ENCODE measurements at places on chromosomes 4 and X. TPM values are rescaled to one million over a fixed set of nuclear protein-coding genes. Genes with fewer than 3 reads are reported as not detected.

FAM47E gene
- total RNA-seq: 1.6 TPM

DNA sequence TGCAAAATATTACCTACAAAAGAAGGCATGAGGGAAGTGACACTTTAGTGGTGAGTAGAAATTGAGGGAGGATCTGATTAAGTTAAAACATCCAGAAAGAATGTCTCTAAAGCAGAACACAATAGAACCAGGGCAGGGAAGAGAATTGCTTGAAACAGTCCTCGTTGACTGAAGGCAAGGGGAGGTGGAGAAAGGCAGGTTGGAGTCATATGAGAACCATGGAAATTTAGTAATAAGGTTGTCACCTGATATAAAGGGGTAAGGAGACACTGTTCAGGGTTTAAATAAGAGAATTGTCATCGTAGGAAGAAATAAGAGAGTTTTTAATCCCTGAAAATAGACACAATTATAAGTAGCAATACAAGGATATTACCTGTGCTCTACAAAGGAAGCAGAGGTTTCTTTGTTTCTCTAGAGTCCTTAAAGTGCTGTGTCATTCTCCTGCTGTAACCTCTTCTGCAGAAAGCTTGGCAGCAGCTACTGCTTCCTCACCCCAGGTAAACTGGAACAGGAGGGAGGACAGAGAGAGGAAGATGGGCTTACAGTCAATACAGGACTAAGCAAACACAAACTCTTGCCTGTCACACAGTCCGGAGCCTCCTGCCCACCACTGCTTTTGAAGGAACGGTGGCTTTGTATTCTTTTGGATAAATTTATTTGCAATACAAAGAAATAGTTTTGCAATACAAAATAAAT is 258.4 kb downstream of the PPARGC1A start:
- H3K4me1 ChIP-seq: no peaks in the 10 kb centered on the region
- no peak overlapping the region for H3K4me3 ChIP-seq
- no peaks in the 10 kb centered on the region for H3K36me3 ChIP-seq
- DNase-seq: no peak
- no peak overlapping the region for H3K27ac ChIP-seq
- no peaks in the 10 kb centered on the region for H3K27me3 ChIP-seq

- peaks cover under 1% of the 10 kb centered on the region for H3K27me3 ChIP-seq
- H3K27ac ChIP-seq: no peak overlapping the region
- peaks cover 10% of the 10 kb centered on the region for H3K36me3 ChIP-seq
These were observed 8.2 kb downstream of the SLC38A5 start for GRCh38 chrX:48461830-48462229.

DNA sequence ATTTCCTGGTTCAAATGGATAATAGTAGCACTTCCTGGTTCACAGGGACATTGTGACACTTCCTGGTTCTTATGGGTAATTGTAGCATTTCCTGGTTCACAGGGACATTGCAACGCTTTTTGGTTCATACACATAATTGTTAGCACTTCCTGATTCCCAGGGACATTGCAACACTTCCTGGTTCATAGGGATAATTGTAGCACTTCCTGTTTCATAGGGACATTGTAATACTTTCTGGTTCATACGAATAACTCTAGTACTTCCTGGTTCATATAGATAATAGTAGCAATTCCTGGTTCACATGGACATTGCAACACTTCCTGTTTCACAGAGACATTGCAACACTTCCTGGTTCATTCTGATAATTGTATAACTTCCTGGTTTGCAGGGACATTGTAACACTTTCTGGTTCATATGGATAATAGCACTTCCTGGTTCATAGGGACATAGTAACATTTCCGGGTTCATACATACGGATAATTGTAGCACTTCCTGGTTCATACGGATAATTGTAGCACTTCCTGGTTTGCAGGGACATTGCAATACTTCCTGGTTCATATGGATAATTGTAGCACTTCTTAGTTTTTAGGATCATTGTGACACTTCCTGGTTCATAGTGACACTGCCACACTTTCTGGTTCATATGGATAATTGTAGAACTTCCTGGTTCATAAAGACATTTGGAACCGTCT is 61.6 kb upstream of the CD99 start:
- no peak overlapping the region for H3K4me3 ChIP-seq
- H3K4me1 ChIP-seq: no peaks in the 10 kb centered on the region
- peaks cover 45% of the 10 kb centered on the region for H3K36me3 ChIP-seq
- H3K27ac ChIP-seq: no peak overlapping the region
- DNase-seq: no peak

- H3K36me3 ChIP-seq: peaks cover 17% of the 10 kb centered on the region
- H3K27me3 ChIP-seq: no peaks in the 10 kb centered on the region
- no peak for DNase-seq
- H3K4me1 ChIP-seq: peaks cover 27% of the 10 kb centered on the region
- H3K4me3 ChIP-seq: no peak overlapping the region
These were observed 24.9 kb upstream of the TADA2B start for GRCh38 chr4:7018281-7018680.

DNA sequence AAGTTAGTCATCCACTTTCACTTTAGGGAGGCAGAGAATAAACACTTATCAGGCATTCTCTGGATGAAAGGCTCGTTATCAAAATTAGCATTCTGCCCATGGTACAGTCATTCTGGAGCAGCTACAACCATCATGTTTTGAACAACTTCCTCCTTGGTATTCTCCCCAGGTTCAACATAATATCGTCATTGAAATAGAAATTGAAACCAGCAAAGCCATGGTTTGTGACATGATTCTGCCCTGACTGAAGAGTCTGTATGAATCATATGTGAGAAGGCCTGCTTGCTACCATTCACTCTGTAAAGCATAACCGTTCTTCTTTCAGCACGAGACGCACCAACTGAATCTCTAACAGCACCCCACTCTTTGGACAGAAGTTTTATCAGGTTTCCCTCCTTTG is 127.5 kb upstream of the RADX start:
- H3K27me3 ChIP-seq: peaks cover 4% of the 10 kb centered on the region
- H3K36me3 ChIP-seq: no peaks in the 10 kb centered on the region
- no peak overlapping the region for H3K4me3 ChIP-seq
- H3K27ac ChIP-seq: no peak overlapping the region

JADE3 gene
- total RNA-seq: 18.8 TPM

DNA sequence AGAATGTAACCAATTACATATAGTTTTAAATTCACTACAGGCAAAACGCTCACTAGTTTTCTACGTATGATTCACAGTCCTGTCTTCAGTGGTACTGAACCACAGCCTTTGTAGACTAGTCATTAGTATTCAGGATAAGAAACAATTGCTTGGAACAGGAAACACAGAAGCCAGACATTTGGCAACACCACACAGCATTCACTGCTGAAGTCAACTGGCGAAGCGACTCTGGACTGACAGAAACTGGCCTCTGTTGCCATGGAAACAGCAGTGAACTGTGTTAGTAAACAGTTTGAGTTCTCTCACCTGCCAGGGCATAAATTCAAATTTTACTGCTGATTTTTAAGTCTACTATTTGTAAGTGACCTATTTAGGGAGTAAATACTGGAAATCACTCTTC is 57.6 kb downstream of the MAPK10 start:
- DNase-seq: peak; percentile 8
- no peaks in the 10 kb centered on the region for H3K27me3 ChIP-seq
- H3K4me3 ChIP-seq: no peak overlapping the region

RXFP1 gene
- total RNA-seq: not detected

REST gene
- 51.2 TPM for total RNA-seq

BEND4 gene
- 1.0 TPM for total RNA-seq

ESX1 gene
- not detected for total RNA-seq

DNA sequence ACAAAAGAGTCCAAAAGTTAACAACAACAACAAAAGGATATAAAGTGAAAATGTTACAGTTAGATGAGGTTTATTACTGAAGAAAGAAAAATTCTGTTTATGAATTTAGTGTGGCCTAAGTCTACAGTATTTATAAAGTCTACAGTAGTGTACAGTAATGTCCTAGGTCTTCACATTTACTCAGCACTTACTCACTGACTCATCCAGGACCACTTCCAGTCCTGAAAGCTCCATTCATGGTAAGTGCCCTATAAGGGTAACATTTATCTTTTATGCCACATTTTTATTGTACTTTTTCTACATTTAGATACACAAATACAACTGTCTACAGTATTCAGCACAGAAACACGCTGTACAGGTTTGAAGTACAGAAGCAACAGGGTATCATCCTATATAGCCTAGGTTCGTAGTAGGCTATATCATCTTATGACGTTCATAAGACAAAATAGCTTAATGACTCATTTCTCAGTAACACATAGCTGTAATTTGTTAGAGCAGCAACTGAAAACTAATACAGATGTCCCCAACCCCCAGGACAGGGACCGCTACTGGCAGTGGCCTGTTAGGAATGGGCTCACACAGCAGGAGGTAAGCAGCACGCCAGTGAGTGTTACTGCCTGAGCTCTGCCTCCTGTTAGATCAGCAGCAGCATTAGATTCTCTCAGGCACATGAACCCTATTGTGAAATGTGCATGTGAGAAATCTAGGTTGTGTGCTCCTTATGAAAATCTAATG is 61.3 kb downstream of the CENPC start:
- no peak overlapping the region for H3K27ac ChIP-seq
- H3K27me3 ChIP-seq: no peaks in the 10 kb centered on the region
- no peaks in the 10 kb centered on the region for H3K4me1 ChIP-seq
- peaks cover 38% of the 10 kb centered on the region for H3K36me3 ChIP-seq
- no peak overlapping the region for H3K4me3 ChIP-seq
- DNase-seq: no peak

TMSB15C gene
- total RNA-seq: 18.7 TPM

GRCh38 chr4:153427363-153428071 is 38.6 kb upstream of the TMEM131L start:
- no peaks in the 10 kb centered on the region for H3K27me3 ChIP-seq
- H3K4me3 ChIP-seq: no peak overlapping the region
- no peak overlapping the region for H3K27ac ChIP-seq
- no peak for DNase-seq
- H3K36me3 ChIP-seq: no peaks in the 10 kb centered on the region

KLHL34 gene
- not detected for total RNA-seq

DNA sequence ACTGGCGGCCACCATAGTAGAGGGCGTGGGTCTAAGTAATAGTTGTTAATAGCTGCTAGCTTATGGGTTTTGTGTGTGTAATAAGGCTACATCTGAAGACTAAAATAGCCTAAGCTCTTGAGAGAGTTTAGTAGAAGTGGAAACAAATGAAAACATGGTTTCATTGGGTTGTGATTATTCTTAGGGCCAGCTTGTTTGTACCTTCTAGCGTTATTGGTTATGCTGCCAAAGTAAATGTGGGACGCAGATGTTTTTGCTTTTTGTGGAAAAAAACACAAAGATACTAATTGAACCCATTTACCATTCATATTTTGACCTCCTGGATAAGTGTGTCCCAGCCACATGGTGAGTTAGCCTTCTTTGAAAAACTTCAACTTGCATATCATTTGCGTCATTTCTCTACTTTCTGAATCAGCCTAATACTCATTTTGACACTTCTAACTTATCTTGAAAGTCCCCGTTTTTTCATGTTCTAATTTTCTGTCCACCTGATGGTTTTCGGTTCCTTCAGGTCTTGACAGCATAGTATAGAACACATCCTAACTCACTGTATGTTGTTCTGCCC is 305.3 kb downstream of the FRMPD4 start:
- H3K4me3 ChIP-seq: no peak overlapping the region
- no peaks in the 10 kb centered on the region for H3K36me3 ChIP-seq

DNA sequence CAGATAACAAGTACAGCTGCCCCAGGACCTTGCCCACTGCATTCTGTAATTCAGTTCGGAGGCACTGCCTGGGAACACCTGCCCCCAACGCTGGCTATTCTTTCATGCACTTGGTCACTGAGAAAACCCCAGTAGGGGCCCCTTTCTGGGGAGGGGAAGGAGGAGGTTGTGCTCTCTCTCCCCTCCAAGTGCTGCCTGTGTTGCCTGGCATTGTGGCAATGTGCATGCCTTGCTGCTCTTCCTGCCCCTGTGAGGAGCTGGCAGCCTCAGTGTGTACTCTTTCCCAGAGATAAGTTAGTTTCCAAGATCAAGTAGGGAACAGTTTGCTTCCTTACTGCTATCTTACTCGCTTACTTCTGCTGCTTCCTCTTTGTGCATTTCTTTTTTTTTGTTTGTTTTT is 90.8 kb downstream of the AASDH start:
- DNase-seq: no peak
- H3K4me3 ChIP-seq: no peak overlapping the region
- no peak overlapping the region for H3K27ac ChIP-seq
- no peaks in the 10 kb centered on the region for H3K27me3 ChIP-seq

- no peaks in the 10 kb centered on the region for H3K36me3 ChIP-seq
- DNase-seq: no peak
- H3K27ac ChIP-seq: no peak overlapping the region
- H3K4me1 ChIP-seq: peaks cover 18% of the 10 kb centered on the region
These were observed 94.9 kb upstream of the UNC5C start for GRCh38 chr4:95643627-95644026.

DNA sequence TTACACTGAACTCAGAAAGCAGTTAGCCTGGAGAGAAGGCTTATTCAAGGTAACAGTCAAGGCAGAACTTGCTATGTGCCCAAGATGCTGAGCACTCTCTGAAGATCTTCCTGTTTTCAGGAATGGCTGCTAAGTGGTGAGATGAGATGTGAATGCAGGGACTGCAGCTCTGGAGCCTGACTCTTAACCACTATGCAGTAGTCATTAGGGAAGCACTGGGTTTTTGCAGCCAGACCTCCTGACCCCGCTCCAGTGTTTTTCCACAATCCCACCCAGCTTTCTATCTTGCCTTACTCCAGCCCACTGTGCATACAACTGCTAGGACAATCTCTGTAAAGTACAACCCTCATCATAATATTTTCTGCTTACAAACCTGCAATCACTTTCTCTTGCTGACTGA is 95.2 kb upstream of the LNX1 start:
- no peak for DNase-seq
- no peak overlapping the region for H3K27ac ChIP-seq
- H3K27me3 ChIP-seq: peaks cover 10% of the 10 kb centered on the region
- H3K36me3 ChIP-seq: no peaks in the 10 kb centered on the region
- peaks cover 7% of the 10 kb centered on the region for H3K4me1 ChIP-seq

GRCh38 chr4:36164900-36165630 is 79.2 kb downstream of the ARAP2 start:
- no peak overlapping the region for H3K4me3 ChIP-seq
- no peaks in the 10 kb centered on the region for H3K27me3 ChIP-seq
- H3K4me1 ChIP-seq: peaks cover 17% of the 10 kb centered on the region
- H3K27ac ChIP-seq: no peak overlapping the region
- no peak for DNase-seq

DNA sequence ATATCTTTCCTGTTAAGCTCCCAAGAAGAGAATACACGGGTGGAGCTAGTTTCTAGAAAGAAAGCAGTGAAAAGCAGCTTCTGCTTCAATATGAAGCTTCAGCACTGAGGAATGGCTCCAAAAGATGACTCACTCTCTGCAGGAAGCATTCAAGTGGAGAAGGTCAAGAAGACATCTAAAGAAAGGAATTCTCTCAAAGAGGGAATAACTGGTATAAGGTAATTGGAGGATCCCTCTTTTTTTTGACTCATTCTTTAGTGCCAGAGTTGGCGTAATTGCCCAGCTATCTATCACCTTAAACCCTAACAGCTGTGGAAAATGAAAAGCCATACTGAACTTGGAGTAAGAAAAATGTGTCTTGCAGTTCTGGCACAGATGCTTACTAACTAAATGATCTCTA is 3.5 kb downstream of the EDA2R start:
- H3K27me3 ChIP-seq: no peaks in the 10 kb centered on the region
- peaks cover 5% of the 10 kb centered on the region for H3K36me3 ChIP-seq
- H3K27ac ChIP-seq: no peak overlapping the region
- DNase-seq: no peak
- peaks cover 12% of the 10 kb centered on the region for H3K4me1 ChIP-seq
